ENCODE measurements at places on chromosomes 7 and 10.

GRCh38 chr7:103919272-103919868 lies 70.1 kb downstream of the RELN start:
- DNase-seq: no peak

DNA sequence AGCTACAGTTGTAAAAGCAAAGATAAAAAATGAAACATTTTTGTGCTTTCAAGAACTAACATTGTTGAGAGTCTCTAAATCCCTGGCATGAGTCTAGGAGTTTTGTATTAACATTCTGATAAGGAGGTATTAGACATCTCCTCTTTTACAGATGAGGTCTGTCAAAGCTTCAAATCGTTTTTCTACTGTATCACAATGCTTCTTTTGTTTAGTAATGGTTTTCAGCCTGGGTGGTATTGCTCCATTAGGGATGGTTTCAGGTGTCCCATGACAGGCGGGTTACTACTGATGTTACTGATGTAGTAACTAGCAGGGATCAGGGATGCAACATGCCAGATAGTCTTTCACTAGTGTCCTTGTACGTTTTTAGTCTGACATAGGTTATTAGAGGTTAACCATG lies 27.4 kb downstream of the STAM start:
- DNase-seq: no peak

DNA sequence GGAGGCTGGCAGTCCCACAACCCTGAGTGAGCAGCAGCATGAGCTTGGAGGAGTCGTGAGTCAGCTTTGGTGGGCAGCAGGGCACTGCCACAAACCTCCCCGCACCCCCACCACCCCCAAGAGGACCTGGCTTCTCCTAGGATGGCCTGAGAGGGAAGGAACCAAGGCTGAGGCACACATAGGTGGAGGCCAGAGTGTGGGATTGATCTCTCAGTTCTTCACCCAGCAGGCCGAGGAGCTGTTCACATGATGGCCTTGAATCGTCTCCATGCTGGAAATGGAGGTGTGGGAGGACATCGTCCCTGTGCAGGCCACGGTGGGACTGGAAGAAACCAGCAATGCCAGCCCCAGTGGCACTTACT lies 17.4 kb upstream of the GDF10 start:
- no peak for DNase-seq

GRCh38 chr10:46264336-46264735 lies 22.5 kb upstream of the ANTXRL start:
- DNase-seq: no peak

- DNase-seq: no peak
Observed at GRCh38 chr10:28806951-28807759, 129.8 kb downstream of the BAMBI start.

GRCh38 chr7:70529914-70530585 lies 601.9 kb upstream of the GALNT17 start:
- DNase-seq: no peak

- DNase-seq: no peak
Observed at GRCh38 chr10:103067956-103068355, 125.1 kb downstream of the NT5C2 start.

DNA sequence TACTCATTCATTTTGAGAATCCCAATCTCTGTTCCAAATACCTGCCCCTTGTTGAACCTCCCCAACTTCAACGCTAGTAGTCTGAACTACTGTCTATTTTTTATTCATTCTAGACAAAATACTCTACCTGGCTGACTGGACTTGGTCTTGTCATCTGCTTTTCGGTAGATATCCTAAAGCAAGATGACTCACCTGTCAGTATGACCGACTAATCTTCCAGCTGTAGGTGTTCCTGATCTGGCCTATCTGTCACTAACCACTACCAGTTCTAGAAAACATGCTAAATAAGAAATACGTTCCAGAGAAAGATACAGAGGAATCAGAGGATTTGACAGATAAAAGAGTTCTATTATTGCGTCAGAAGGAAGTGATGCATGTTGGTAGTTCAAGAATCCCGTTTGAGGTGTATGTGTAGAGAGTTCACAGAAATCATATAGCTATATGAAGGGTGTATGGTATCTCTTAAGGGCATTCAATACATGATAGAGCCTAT lies 81.1 kb downstream of the IDE start:
- no peak for DNase-seq

- DNase-seq: no peak
Observed at GRCh38 chr7:94303695-94304094, 91.0 kb upstream of the COL1A2 start.

- DNase-seq: peak; percentile 6
Observed at GRCh38 chr7:44534501-44534900, 6.6 kb downstream of the NPC1L1 start.

DNA sequence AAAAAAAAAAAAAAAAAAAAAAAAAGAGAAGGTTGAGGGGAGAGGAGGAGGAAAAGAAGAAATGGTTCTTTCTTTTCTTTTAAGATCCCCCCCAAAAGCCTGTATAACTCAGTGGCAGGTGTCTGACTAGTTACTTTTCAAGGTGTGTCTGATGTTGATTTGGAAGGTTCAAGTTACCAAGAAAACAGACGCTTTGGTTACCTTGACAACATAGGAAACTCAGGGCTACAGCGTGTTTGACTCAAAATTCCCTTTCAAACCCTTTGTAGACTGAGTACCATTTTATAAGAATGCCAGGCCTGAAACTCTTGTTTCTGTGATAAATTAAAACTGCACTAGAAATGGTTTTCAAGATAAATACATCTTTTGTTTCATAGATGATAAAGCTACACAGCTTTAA lies 286.8 kb downstream of the SKIDA1 start:
- DNase-seq: no peak

GRCh38 chr10:28681928-28682750 lies 4.8 kb downstream of the BAMBI start:
- no peak for DNase-seq

GRCh38 chr7:84226759-84227158 lies 32.2 kb upstream of the SEMA3A start:
- no peak for DNase-seq

GRCh38 chr7:118153551-118154177 lies 30.3 kb upstream of the LSM8 start:
- no peak for DNase-seq

- DNase-seq: no peak
Observed at GRCh38 chr7:140082770-140083169, 20.0 kb upstream of the PARP12 start.

DNA sequence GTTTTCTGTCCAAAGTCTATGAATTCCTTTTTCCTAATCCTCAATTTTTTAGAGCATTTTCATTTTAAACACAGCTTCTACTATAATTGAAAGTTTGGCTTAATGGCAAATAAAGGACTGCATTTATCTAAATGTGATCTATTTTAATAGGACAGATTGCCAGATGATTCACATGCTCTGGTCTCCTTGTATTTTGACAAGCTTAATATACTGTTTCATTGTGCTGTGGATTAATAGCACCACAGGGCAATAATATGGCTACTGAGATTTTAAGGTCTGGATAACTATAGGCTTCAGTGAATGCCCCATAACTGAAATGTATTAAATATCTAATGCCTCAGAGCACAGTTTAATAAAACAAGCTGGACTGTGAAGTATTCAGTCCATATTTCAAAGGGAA lies 1362.8 kb downstream of the XPNPEP1 start:
- no peak for DNase-seq

DNA sequence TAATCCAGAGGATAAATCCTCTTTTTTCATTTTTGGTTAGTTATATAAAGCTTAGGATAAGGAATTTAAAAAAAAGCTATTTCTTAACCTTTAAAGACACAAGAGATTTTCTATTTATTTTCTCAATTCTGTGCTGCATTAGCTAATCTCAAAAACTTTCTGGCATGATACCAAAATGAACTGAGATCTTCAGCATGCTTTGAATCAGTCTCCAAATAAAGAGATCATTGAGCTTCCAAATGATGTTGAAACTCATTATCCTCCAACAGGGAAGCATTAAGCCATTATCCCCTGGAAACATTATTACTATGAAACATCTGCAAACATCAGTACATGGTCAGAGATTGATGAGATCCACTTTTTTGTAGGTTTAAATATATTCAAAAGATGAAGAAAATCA lies 350.3 kb upstream of the TEX47 start:
- no peak for DNase-seq

- no peak for DNase-seq
Observed at GRCh38 chr10:52491246-52491995, 177.3 kb downstream of the DKK1 start.

DNA sequence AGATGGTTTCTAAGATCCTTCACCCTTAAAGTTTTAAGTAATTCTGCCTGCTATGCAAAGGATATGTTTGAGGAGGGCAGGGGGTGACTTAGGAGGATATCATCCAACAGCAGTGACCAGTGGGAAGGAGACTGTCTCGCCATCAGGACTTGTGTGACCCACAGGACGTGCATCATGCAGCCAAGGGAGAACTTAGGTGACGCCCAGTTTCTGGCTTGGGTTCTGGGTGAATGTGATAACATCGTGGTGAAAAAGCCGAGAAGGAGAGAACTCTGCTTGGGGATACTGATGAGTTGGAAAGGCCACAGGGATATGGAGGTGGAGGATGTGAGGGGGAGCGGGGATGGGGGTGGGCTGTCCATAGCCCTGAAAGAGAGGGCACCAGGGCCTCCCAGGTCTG lies 3.8 kb downstream of the WIPI2 start:
- no peak for DNase-seq

DNA sequence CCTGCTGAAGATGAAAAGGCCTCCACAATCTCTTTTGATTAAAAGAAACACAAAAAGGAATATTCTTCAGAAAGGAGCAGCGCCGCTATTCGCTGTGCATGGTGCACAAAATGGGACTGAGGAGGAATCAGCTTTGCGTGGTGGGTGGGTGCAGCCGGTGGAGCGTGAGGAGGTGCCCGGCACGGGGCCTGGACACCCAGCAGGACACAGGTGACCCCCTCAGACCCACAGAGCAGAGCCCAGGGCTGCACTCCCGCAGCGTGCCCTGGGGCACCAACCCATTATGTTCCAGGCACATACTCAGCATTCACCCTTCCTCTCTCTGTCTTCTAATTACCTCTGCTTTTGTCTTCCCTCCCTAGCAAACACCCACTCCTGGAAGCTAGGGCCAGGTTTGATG lies 238.0 kb upstream of the PPP2R2D start:
- no peak for DNase-seq

DNA sequence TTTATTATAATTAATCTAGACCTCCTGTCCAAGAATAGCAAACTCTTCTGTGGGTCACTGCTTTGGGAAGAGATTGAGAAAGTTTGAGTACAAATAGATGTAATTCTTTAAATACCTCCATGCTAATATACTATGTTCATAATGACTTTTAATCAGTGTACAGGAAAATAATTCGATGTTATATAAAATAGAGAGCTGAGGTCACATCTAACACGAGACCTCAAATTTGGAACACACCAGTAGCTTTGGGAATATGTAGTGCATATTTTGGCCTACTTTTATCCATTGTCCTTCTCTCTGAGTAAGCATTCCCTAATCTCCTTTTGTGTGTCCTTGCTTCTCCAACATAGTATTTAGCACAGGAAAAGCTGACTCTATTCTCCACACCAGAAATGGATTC lies 27.3 kb upstream of the CABCOCO1 start:
- no peak for DNase-seq

- DNase-seq: no peak
Observed at GRCh38 chr7:95526128-95526738, 40.5 kb downstream of the ASB4 start.

DNA sequence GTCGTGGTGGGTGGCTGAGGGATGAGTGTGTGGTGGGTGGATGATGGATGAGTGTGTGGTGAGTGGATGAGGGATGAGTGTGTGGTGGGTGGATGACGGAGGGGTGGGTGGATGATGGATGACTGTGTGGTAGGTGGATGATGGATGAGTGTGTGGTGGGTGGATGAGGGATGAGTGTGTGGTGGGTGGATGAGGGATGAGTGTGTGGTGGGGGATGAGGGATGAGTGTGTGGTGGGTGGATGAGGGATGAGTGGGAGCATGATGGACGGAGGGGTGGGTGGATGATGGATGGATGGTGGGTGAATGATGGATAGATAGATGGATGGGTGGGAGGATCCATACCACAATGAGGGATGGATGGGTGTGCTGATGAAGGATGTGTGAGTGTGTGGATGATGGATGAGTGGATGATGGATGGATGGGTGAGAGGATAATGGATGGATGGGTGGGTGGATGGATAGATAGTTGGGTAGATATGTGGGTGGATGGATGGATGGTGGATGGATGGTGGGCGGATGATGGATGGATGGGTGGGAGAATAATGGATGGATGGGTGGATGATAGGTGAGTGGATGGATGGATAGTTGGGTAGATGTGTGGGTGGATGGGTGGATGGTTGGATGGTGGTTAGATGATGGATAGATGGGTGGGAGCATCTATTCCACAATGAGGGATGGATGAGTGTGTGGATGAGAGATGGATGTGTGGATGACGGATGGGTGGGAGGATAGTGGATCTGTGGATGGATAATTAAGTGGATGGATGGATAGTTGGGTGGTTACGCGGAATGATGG lies 266.8 kb downstream of the CELF2 start:
- DNase-seq: no peak

DNA sequence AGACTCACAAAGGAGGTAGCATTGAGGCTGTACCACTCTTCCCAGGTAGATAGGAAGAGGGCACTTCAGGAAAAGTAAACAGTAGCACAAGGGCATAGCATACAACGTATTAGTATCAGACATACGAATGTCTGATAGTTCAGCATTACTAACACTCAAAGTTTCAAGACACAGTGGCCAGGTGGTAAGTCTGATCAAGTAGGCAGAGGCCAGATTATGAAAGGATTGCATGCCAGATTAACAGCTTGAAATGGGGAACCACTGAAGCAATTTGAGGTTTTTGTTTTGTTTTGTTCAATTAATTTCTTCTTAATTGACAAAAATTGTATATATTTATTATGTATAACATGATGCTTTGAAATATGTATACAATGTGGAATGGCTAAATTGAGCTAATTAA lies 45.7 kb upstream of the IL6 start:
- no peak for DNase-seq

- DNase-seq: no peak
Observed at GRCh38 chr7:48734695-48735406, 189.5 kb upstream of the CDC14C start.

- DNase-seq: no peak
Observed at GRCh38 chr7:64599359-64599758, 36.5 kb upstream of the ZNF680 start.

GRCh38 chr7:151386301-151387160 lies 23.3 kb downstream of the WDR86 start:
- no peak for DNase-seq

GRCh38 chr7:82163586-82163985 lies 280.0 kb downstream of the CACNA2D1 start:
- no peak for DNase-seq
